ENCODE measurements at places on chromosomes 5 and 9.

DNA sequence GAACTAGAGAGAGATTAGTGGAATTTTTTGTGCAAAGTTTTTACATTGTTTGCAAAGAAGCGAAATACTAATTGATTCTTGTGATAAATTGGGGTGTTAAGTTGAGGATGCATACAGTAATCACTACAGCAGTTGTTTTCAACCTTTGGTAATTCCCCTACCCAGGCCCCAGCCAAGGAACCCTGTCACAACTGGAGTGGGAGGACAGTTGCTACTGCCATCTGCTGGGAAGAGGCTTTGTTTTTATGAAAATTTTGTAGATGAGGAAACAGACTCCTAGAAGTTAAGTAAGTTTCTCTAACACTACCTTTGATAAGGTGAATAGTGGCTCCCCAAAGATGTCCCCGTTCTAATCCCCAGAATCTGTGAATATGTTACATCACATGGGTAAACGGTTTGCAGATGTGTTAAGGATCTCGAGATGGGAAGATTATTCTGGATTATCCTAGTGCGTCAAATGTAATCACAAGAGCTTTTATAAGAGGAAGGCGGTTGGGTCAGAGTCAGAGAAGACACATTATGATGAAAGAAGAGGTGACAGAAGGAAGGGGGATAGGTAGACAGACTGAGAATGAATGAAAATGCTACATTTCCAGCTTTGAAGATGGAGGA, 34.0 kb upstream of the PPP1R2B start:
- peak; percentile 46 for DNase-seq

DNA sequence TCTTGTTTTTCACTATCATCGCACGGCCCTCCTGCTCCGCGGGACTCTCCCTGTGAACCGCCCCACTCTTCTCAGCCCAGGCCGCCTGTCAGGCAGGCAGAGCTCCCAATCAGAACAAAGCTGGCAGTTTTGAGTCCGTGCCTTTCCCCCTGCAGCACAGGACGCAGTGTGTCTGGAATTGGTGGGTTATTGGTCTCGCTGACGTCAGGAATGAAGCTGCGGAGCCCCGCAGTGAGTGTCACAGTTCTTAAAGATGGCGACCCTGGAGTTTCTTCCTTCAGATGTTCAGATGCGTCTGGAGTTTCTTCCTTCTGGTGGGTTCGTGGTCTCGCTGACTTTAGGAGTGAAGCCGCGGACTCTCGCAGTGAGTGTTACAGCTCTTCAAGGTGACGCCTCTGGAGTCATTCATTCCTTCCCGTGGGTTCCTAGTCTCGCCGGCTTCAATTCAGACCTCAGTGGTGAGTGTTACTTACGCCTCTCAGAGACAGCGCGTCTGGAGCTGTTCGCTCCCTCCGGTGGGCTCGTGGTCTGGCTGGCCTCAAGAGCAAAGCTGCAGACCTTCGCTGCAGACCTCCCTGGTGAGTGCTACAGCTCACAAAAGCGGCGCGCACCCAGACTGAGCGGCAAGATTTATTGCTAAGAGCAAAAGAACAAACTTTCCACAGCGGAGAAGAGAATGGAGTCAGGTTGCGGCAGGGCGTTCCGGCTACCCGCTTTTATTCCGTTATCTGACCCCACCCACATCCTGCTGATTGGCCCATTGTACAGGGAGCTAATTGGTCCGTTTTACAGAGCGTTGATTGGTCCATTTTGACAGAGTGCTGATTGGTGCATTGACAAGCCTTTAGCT, 7.4 kb downstream of the ZDHHC11B start:
- DNase-seq = no peak

DNA sequence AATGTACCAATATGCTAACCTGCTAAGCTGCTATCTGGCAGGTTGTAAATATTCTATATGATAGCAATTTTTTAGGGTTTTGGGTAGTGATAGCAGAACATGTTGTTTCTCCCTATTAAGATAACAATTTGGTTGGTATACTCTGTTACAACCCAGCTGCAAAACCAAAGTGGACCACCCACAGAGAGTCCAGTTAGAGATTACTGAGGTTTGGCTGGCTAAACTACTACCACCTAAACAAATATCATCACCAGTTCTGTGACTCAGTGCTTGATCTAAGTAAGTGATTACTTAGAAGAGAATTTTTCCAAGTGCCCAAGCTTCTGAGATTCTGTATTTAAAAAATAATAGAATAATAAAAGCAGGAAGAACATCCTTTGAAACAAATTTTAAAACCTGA, 72.3 kb downstream of the XRCC4 start:
- no peak for DNase-seq

DNA sequence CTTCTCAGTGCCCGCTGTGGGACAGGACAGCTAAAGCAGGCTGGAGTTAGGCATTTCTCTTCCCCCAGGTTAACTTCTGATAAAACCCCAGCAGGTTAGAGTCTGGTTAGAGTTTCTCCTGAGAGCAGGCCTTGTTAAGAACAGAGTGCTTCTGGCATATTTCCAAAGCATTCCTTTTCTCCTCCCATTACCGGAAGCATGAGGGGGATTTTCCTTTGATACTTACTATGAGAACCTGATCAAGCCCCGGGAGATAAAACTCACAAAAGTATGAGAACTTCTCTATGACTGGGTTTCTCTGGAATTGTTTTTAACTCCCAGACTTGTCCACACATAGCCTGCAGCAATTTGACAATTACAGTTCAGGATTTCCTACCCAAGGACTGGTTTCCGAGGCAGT, 77.4 kb upstream of the MAST4 start:
- no peak for DNase-seq

DNA sequence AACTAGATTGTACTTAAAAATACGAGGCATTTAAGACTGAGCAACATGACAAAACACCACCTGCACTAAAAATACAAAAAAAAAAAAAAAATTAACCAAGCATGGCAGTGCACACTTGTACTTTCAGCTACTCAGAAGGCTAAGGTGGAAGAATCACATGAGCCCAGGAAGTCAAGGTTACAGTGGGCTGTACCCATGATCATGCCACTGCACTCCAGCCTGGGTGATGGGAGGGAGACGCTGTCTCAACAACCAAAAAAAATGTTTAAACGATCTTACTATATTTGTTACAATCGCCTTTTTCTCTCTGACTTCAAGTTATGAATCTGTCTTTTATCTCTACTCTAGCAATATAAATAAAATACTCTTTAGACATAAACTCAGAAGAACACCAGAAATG, 1454.3 kb downstream of the MAT2B start:
- no peak for DNase-seq

DNA sequence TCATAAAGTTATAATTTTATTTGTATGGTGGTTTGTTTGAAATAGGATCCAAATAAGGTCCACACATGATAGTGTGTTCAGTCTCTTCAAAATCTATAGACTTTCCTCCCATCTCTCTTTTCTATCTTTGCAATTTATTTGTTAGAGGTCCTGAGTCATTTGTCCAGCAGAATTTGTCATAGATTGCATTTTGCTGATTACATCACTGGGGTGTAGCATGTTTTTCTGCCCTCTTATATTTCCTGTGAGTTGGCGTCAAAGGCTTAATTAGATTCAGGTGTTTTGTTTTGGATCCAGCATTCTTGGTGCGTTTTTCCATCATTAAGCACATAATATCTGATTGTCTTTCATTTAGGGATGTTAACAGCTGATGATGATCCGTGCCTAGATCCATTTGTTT, 15.0 kb downstream of the CYFIP2 start:
- no peak for DNase-seq

- DNase-seq = no peak
Measured at GRCh38 chr5:12292610-12293204, 388.5 kb upstream of the CTNND2 start.

GRCh38 chr5:8861764-8862163, 684.1 kb downstream of the SEMA5A start:
- DNase-seq = no peak

GRCh38 chr5:129591508-129592160, 131.5 kb downstream of the ADAMTS19 start:
- no peak for DNase-seq

DNA sequence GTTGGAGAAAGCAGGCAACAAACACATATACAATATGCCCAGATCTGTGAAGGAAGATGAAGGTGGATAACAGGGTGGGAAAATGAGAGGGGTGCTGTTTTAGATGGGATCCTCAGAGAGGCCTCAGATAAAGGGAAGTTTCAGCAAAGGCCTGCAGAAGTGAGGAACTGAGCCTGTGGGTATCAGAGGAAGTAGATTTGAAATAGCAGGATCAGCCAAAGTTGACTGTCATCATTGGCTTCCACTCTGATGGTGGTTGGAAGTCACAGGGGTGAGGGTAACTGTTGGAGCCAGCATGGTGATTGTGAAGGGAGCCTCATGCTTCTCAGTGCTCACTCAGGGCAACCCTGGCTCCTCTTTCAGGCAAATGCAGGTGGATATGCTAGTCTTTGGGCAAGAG, 607.2 kb upstream of the CLINT1 start:
- DNase-seq = no peak

GRCh38 chr9:90926936-90927335, 125.3 kb downstream of the SYK start:
- no peak for DNase-seq

DNA sequence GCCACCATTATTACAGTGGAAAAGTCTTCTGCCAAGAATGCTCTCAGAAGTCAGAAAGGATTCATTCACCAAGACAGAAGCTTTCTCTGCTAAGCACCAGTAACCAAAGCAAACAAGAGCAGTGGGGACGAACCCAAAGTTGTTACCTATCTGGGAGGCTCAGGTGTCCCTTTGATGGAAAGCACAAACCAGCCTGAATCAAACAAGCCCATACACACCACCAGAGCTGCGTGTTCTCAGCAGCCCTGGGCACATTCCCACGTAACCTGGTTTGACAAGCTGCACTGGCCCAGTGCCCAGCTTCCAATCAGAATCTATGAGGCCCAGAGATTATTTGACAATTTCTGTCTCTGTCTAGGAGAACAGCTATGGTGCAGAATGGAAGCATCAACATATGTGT, 252.6 kb downstream of the ACTL7B start:
- DNase-seq = no peak

- no peak for DNase-seq
Measured at GRCh38 chr5:75678155-75678554, 39.1 kb downstream of the POC5 start.

- DNase-seq = no peak
Measured at GRCh38 chr9:79877943-79878602, 306.3 kb downstream of the TLE4 start.

- peak; percentile 48 for DNase-seq
Measured at GRCh38 chr5:159051421-159052282, 48.1 kb downstream of the EBF1 start.

- DNase-seq = peak; percentile 75
Measured at GRCh38 chr9:14271093-14271673, 42.8 kb downstream of the NFIB start.

GRCh38 chr5:131224387-131225201, 39.3 kb upstream of the CDC42SE2 start:
- peak; percentile 48 for DNase-seq

DNA sequence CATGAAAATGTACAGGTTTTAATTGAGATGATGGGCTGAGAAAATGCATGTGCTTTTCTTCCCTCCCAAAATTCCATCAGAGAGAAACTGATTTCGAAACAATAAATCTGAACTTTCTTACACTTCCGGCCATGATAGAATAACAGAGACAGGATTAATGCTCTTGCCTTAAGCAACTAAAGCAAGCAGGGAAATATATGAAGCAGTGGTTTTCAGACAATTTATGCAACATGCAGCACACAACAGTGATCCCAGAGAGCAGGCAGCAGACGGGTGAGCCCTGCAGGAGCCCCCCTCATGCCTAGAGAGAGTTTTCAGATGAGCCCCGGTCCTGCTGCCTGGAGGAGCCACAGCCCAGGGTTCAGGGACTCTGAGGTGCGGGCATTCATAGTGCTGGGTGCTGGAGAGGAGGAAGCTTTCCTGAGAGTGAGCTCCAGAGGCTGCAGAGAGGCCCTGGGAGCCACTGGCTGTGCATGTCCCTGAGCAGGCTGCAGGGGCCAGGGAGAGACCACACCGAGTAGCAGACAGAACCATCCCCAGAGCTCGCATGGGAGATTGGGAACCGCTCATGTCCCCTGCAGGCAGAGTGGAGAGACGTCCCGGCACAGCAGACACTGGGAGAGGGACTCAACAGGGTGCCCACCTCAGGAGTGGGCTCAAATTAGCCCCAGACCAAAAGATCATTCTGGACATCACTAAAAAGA, 143.5 kb downstream of the OLFM1 start:
- DNase-seq = no peak

- no peak for DNase-seq
Measured at GRCh38 chr5:41770799-41771198, 99.4 kb downstream of the OXCT1 start.

DNA sequence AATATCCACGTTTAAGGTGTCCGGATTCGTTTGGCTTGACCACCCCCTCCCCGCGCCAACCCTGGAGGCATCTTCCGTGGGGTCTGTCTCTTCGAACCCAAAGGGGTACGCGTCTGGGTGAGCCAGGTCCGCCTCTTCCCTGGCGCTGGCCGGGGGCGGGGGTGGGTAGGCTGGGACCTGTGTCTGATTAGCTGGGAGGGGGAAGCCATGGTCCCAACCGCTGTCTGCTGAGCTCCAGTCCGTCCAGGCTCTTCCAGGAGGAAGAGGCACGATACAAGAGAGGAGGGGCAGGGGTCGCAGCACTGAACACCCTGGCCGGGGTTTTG, at the start of gene LVRN:
Gene LVRN (plus strand): TSS at position 237 of the 326 bp plus-strand sequence. CDS start 143 bp downstream, outside the sequence.
- no peak for DNase-seq

GRCh38 chr9:23651051-23651450, 175.0 kb downstream of the ELAVL2 start:
- DNase-seq = no peak

GRCh38 chr5:98398465-98398864, 375.0 kb upstream of the RGMB start:
- no peak for DNase-seq

- no peak for DNase-seq
Measured at GRCh38 chr5:160423099-160423498, 1.4 kb downstream of the PTTG1 start.

DNA sequence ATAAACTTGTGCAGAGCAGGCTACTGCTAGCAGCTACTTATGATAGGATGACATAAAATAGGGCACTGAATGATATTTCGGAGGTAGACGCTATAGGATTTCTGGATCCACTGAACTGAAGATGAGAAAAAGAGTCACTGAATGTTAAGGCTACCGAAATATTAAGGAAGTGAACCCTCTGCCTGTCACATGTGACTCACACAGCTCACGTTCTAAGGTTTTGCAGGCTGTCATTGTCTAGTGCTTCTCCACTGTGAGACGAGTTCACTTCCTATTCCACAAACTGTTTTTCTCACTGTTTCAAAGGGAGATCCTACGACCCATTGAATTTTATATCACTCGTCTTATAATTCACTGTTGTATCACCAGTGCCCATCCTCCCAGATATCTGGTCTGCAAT, 100.8 kb downstream of the CTNND2 start:
- DNase-seq = no peak

GRCh38 chr9:17631396-17631795, 52.5 kb downstream of the SH3GL2 start:
- no peak for DNase-seq

DNA sequence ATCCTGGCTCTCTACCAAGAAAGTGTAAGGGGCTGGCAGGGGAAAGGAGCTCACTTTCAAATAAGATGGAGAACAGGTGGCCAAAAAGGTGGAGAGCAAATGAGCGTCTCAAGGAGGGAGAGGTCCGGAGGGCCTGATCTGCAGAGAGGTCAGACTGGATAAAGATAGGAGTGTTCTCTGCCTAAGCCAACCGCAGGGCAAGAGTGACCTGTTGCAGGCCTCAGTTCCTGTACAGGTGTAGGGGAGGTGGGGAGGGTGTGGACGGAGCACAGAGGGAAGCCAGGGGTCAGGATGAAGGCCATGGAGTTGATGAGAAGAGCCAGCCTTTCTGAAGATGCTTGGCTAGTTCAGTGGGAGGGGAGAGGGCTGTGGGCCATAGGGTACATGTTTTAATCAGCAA, 239.7 kb downstream of the HSPA4 start:
- no peak for DNase-seq

- DNase-seq = peak; percentile 72
Measured at GRCh38 chr9:12774861-12775678, at the start of gene LURAP1L. LURAP1L (plus strand) TSS chr9:12775020; CDS start chr9:12775716, 696 bp downstream.

All from left lobe of liver (tissue), 2 donors.